ENCODE measurements at places on chromosomes 5 and 9.

GRCh38 chr9:111662576-111663300 is 1.3 kb downstream of the GNG10 start:
- no peak for DNase-seq

GRCh38 chr5:78269088-78269703 is 25.3 kb downstream of the AP3B1 start:
- no peak for DNase-seq

- DNase-seq = no peak
These were observed 8.8 kb upstream of the ADRB2 start for GRCh38 chr5:148817606-148818005.

DNA sequence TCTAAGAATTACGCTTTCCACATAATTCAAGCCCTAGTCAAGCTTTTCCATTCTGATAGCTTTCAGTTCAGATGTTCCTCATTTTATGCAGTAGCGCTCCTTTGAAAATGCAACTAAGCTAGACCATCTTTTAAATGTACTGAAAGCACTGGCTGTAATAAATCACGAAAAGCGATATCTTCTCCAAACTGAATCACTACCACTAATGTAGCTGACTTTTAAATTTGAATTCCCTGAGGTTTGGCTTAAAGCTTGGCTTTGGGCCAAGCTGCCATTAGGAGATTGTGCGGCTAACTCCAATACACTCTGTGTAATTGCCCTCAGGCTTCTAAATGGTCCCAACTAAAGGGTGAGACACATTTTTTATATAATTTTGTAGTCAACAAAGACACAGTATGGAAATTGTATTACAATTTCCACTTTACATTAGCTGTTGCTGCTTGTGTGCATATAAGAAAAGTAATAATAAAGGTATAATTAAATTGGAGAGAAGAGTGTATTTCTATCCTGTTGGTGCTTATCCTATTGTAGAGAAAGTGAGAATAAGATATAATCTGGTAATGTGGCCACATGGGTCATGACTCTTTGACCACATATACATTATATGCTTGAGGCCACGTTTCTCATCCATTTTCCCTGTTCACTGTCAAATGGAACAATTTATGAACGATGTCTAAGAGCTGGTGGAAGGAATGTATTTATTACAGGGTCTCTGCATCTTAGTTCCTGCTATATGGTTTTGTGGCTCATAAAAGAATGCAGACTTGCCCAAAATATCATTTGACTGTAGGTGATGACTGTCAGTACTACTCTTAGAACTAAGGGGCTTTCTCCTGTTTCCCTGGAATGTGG is 118.7 kb upstream of the TAF11L2 start:
- no peak for DNase-seq

DNA sequence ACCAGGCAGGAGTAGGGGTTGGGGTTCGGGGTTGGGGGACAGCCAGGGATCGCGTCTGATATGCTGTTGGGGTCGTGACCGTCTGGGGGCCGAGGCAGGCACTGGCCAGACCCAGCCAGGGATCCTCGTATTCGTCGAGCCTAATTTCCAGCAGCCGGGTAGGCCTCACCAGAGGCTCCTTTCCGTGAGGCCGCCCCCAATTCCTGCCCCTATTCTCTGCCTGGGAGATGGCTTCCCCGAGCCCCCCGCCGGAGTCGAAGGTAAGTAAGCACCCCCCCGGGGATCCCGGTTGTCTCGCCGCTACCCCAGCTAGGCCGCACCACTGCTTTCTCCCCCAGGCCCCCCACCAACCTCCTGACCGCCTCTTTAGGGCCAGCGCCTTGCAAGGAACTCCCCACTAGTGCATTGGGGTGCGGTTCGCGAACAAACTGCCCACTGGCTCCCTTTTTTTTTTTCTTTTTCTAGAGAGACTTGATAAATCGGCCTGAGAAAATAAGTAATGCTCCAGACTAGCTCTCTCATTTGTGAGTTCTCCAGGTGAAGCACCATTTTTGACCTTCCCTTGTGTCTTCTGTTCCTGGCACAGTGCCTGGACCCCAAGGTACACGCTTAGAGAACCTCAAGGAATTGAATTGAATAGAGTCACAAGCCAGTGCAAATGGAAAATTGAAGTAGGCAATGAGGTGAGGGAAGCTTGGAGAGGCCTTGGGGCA is 435 bp downstream of the ZNF189 start:
- DNase-seq = no peak

- no peak for DNase-seq
These were observed 5.2 kb downstream of the FGF1 start for GRCh38 chr5:142680605-142681259.

DNA sequence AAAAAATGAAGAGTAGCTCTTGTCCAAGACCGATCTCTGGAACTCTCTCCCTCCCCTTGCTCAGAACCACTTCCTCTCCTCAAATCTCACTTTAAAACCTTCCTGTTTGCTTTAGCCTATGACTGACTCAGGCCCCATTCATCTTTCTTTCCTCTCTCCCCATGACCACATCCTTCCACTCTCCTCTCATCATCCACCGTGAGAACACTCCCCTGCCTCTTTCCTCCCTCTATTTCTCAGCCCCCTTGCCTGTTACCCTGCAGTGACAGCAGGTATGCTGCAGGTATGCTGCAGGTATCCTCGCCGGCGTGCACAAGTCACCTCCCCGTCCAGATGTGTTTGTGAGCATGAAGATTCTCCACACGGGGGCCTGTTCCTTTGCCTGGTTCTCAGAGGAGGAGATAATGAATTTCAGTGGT is 505.3 kb downstream of the CCDC171 start:
- DNase-seq = no peak

- DNase-seq = no peak
These were observed 27.8 kb upstream of the STX17 start for GRCh38 chr9:99878651-99879050.

- DNase-seq = no peak
These were observed 1717.2 kb upstream of the C9orf72 start for GRCh38 chr9:29290516-29290915.

GRCh38 chr5:153964191-153964879 is 74.4 kb downstream of the FAM114A2 start:
- DNase-seq = no peak
